ENCODE measurements at places on chromosomes 16 and 17. TPM values are rescaled to one million over a fixed set of nuclear protein-coding genes. Genes with fewer than 3 reads are reported as not detected.

GRCh38 chr16:78405833-78406232 lies 306.4 kb downstream of the WWOX start:
- DNase-seq = no peak

- DNase-seq = no peak
Measured at GRCh38 chr16:11914210-11915113, 1.3 kb downstream of the GSPT1 start.

ARL17A gene
- 10.9 TPM for total RNA-seq

CYBC1 gene
- total RNA-seq = 22.9 TPM

GRCh38 chr16:53946746-53947386 lies 242.9 kb downstream of the FTO start:
- no peak for DNase-seq

DNA sequence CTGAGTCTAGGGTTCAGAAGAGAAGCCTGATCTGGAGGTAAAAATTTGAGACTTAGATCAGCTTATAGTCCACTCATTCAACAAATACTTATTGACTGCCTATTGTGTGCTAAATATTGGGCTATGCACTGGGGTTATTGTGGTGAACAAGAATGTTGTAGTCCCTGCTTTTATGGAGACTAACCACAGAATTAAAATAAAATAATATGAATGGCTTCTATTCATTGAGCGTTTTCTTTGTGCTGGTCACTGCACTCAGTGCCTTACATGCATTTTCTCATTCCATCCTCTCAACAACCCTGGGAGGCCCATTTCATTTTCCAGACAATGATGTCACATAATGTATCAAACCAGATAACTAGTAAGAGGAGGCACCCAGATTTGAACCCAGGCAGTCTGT lies 4.8 kb downstream of the NEK8 start:
- no peak for DNase-seq

DNA sequence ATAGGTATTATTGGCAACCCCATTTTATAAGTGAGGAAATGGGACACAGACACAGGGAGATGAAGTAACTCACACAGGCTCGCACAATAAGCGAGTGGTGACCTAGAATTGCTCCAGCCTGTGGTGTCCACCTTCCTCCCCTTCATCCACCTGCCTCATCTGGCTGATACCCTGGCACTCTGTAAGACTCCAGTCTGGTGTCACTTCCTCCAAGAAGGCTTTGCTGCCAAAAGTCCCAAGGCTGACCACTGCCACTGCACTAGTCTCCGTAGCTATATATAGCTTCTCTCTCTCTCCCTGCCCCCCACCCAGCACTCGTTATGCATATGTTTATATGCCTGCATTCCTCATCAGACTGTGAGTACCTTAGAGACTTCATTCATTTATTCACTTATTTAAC lies 66.1 kb upstream of the SREBF1 start:
- DNase-seq = no peak

GRCh38 chr16:3216263-3216640 lies 18.7 kb downstream of the ZNF200 start:
- no peak for DNase-seq

DNA sequence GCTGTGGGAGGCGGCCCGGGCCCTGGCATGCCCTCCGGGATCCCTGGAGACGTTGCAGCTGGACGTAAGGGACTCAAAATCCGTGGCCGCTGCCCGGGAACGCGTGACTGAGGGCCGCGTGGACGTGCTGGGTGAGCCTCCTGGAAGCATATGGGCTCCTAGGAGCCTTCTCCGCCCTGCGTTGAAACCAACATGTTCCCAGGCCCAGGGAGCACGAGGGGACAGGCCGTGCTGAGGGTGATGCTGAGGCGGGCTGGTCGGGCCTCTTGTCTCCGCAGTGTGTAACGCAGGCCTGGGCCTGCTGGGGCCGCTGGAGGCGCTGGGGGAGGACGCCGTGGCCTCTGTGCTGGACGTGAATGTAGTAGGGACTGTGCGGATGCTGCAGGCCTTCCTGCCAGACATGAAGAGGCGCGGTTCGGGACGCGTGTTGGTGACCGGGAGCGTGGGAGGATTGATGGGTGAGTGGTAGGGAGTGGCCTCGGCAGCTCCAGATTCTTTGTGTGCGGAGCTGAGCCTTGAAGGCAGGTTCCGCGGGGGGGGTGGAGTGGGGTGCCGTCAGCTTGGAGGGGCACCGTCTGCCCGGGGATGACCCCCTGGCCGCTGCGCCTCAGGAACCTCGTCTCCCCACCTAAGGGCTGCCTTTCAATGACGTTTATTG lies 567 bp downstream of the HSD17B1 start:
- DNase-seq = no peak

- DNase-seq = no peak
Measured at GRCh38 chr17:6215071-6216035, 145.2 kb downstream of the WSCD1 start.

UNK gene
- total RNA-seq = 29.2 TPM

ITGAX gene
- total RNA-seq = 1.6 TPM

DNA sequence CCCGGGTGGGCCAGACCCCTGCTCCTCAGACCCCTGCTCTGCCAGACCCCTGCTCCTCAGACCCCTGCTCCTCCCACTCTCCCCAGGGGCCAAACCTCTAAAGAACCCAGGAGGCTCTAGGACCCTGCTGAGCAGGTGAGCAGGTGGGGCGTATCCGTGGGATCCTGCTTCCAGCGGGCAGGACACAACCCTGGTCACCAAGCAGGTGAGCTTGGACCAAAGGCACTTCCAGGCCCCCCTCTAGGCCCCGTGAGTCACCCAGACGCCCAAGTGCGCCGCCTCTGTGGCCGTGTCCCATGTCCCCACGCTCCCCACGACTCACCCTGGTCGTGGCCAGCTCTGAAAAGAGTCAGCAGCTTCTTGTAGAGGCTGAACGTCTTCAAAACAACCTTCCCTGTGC lies 5.0 kb downstream of the CYBC1 start:
- no peak for DNase-seq

DNA sequence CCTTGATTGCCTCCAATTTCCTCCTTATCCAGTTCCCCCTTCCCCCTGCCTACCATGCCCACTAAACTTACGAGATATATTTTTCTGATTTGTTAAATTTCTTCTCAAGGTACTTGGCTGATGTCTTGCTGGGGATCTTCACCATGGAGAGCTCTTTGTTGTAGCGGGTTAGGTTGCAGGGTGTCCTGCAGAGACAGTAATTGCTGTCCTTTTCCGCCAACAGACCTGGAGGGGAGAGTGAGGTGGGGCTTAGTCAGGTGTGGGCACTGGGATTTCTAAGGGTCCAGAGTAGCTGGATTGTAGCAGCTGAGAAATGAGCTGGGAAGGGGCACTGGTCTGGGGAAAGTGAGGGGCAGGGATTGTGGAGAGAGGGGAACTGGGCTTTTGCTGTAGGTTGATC lies 32.1 kb downstream of the SPACA3 start:
- DNase-seq = no peak

- no peak for DNase-seq
Measured at GRCh38 chr17:4858882-4859260, 25.7 kb downstream of the MINK1 start.

GRCh38 chr17:57006040-57006439 lies 28.1 kb downstream of the SCPEP1 start:
- DNase-seq = no peak

DNA sequence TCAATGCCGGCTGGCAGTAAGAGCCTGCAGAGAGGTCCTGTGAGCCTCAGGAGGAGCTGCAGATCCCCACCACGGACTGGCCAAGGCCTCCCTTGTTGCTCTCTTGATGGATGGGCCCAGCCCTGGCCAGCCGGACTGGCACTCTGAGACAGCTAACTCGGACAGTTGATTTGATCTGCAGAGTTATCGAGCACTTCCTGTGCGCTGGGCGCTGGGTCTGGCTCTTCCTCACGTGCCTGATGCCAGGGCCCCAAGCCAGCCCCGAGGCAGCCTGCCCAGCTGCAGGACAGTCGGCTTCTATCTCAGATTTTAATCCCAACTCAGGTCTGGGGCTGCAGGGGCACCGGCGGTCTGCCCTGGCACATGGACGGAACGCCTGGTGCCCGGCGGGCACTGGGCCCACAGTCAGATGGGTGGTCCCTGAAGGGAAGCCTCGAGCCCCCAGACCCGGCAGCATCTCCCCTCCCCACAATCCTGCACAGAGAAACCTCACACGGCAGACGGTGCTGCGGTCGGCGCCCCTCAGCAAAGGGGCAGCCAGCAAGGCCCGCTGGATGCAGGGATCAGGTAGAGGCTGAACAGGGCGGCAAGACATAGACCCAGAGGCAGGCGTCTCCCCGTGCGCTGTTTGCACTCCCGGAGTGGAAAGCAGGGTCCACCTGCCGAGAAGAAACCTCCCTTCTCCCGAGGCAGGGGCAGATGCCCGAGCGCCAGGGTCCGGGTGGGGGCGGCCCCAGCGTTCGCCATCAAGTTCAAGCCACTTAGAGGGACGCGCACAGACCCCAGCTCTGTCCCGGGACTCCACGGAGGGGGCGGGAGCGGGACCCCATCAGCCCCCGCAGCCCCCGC lies 34.0 kb downstream of the TIMM22 start:
- DNase-seq = peak; percentile 41

PRSS33 gene
- total RNA-seq = not detected

ABCC11 gene
- 0.16 TPM for total RNA-seq

DNA sequence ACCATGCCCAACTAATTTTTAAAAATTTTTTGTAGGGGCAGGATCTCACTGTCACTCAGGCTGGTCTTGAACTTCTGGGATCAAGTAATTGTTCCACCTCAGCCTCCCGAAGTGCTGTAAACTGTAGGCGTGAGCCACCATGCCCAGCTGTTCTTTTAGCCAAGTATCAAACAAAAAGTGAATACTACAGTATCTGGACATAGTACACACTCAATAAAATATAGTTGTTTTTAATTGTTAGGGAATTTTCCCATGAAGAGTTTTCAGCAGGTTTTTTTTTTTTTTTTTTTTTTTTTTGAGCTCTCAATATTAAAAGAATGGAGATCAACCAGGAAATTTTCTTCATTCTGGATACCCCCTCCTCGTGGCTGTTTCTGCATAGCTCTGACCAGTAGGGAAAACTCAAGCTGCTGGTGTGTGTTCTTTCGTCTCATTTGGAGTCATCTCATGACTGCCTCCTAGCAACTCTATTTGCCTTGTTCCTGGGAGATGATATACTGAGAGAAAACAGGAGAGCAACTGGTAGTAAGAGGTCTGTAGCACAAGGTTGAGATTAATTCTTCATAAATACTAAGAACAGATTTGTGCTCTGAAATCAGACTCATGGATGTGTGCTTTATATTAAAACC lies 16.5 kb upstream of the PHAF1 start:
- no peak for DNase-seq

SGCA gene
- not detected for total RNA-seq

- DNase-seq = no peak
Measured at GRCh38 chr16:25258861-25259179, 1.2 kb upstream of the ZKSCAN2 start.

DNA sequence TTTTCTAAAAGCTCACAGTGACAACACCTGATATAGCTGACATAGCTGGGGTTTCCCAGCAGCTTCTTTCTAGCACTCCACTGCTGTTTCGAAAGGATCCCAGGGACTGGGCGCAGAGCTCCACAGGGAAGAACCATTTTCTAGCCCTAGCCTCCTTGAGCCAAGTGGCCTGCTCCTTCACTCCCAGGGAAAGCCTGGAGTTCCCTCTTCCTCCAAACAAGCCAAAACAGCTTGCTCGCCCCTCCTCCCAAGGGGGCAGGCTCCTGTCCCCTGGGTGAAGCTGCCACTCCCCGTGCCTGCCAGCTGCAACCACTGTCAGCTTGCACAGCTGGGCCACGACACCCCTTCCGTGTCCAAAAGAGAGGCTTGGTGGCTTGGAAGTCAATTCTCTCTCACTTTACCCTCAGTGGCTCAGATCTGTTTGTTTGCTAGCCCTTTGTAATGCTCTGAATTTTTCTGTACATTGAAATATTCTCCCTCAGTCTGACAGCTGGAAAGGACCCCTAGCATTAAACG lies 59.8 kb downstream of the CYTH1 start:
- peak; percentile 63 for DNase-seq

DNA sequence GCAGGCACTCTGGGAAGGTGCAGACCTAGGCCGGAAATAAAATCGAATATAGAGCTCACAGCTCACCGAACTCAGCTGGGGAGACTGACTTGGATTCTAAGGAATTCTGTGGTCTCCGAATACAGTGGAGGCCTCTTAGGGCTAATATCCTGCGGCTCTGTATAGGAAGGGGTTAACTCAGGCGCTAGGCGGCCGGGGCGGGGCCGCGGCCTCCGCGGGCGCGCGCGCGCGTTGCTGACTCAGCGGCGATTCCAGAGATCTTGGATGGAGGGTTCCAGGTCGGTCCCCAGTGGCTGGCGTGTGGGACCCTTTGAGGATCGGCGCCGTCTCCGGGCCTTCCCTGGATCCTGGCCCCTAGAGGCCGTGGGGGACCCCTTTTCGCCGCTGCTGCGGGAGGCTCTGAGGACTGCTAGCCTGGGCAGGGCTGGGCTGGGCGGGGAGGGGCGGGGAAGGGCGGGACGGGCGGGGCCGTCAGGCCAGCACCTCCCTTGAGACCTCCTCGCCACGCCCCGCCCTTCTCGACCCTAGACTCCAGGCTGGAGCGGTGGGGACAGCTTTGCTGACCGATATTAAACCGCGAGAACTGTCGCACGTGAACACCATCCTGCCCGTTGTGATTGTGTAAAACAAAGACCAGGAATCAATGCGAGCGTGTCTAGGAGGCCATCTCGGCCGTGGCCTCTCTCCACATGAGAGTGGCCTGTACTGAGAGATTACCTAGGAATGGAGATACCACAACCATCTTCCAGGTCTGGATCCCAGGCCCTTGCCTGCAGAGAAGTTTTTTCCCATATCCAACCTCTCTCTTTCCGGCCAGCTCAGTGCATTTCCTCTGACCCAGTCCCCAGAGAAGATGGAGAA lies 1.4 kb upstream of the PLEKHH3 start:
- DNase-seq = peak; percentile 78

DNA sequence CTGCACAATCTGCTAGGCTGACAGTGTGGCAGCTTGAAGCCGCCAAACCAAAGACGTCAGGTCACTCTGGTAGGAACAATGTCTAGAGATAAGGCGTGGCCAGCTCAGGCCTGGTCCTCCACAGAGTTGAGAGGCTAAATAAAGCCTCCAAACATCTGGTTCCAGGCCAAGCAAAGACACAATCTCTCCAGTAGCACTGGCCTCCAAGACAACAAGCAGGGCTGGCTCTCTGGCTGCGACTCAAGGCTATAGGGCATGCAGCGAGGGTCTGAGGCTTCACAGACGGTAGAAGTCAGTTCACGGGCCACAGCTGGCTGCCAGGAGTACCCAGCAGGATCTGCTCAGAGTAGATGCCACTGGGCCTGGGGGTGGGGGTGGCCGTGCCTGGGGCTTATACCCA lies 75.6 kb downstream of the ABR start:
- no peak for DNase-seq

Data from occipital lobe (tissue), 3 donors.